ENCODE measurements at places on chromosomes 4 and X.

DNA sequence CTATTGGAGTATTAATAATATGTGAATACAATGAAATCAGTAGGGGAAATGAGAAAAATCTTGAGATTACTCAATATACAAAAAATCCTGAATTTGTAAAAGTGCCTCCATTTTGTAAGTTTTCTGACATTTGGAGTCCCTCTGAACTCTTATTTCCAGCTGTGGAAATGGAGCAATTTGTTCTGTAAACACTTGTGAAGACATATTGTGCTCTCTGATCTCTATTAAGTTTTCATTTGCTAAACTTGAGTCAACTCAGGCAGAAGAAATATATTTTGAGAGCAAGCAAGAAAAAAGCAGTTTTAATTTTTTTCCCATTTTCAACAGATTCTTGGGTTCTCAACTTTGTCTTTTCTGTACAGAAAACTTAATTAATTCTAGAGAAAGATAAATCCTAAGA is 51.4 kb upstream of the PCDH18 start:
- DNase-seq: no peak

DNA sequence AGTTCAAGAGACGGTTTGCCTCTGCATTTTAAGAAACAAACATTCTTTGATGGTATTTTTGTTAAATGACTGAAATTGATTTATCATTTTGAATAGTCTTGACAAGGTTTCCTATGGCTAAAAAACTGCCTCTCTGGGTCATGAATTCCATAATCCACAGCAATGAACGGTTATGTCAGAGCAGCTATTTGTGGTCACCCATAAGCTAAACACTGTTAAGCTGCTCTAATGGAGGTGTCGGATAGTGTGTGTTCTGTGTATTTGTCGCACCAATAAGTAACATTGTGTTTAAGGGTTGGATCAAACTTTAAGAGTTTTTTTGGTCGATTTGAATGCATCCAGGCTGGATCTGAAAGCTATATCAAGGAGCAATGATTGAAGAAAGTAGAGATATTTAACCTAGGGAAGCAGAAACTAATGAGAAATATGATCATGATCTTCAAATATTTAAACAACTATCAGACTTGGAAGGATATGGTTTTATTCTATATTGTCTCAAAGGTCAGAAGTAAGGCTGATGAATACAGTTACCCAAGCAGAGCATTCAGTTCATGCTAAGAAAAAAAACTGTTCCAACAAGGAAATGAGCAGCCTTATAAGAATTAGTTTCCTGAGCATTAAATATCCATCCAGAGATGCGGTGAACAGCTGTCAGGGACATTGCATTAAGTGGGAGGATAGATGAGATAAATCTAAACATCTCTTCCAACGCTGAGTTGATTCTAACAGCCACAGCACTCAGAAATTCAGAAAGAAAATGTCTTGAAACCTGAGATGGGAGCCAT is 232.3 kb upstream of the RPS6KA3 start:
- no peak for DNase-seq

DNA sequence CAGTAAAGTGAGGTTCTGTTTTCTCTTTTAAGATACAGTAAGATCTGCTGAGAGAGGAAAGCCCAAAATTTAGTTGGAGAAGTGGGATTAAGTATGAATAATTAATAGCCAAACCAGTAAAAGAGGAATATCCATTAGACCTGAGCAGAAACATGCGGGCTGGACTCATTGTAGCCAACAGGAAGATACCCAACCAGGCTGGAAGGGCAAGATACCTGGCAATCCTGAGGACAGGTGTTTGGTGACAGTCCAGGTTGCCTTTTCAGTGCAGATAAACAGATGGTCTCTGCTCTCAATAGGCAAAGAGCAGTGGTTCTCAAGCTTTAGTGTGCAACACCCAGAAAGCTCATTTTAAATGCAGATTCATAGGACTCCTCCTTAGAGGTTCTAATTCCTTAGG is 980.8 kb upstream of the GRID2 start:
- no peak for DNase-seq

- no peak for DNase-seq
Observed at GRCh38 chr4:99755223-99755944, 61.2 kb upstream of the DAPP1 start.

DNA sequence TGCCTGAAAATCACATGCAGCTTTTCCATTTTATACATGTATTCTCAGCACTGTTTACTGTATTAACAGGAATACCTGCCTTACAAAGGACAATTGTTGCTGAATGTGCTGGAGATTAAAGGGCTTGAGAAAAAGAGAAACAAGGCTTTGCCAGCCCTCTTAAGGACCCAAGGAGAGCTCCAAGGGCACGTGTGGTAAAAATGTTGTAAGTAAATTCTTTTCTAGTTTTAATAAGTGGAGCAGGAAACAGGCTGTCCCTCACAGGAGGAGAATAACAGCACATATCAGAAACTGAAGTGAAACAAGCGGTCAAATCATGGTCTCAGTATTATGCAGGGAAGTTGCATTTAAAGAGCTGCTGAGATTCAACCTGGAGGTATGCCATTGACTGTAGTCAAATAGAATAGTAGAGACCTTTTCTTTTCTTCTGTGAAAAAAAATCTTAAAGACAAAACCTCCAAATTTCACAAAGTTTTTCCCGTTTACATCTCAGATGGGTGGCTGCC is 18.5 kb downstream of the IGFBP7 start:
- DNase-seq: no peak

DNA sequence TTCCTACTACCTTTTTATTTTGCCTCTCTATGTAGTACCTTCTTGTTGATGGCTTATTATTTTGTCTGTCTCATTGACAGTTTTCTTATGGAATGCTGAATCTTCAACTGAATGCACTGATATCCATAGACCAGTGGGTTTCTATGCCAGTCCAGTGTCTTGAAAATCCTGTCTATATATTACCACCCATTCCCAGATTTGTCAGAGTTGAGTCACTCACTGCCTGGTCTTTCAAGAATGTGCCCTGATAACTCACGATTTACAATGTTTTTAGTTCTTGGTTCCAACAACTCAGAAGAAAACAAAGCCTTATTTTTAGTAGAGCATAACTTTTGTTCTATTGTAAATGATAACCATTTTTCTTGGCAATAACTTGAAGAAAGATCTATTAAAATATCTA is 606.0 kb upstream of the PITX2 start:
- no peak for DNase-seq

- no peak for DNase-seq
Observed at GRCh38 chr4:186820391-186820891, 96.8 kb upstream of the FAT1 start.

GRCh38 chr4:138437263-138437851 is 195.2 kb upstream of the SLC7A11 start:
- no peak for DNase-seq

GRCh38 chr4:84529169-84529751 is 30.2 kb upstream of the NKX6-1 start:
- no peak for DNase-seq

DNA sequence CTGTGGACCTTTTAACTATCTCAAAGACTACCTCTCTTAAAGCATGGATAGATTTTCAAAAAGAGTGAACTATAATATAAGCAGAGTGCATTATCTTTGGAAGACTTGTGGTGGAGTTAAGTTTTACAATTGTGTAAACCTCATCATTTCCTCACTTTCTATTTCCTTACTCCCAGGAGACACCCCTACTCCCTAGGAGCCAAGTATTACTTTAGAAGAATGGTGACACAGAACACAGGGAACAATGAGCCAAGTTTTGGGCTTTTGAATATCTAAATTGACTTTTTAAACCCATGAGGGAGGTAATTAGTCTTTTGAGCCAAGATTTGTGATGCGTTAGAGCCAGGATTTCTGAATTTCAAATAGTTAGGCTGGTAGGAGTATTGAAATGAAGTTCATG is 78.9 kb upstream of the UNC5C start:
- no peak for DNase-seq

DNA sequence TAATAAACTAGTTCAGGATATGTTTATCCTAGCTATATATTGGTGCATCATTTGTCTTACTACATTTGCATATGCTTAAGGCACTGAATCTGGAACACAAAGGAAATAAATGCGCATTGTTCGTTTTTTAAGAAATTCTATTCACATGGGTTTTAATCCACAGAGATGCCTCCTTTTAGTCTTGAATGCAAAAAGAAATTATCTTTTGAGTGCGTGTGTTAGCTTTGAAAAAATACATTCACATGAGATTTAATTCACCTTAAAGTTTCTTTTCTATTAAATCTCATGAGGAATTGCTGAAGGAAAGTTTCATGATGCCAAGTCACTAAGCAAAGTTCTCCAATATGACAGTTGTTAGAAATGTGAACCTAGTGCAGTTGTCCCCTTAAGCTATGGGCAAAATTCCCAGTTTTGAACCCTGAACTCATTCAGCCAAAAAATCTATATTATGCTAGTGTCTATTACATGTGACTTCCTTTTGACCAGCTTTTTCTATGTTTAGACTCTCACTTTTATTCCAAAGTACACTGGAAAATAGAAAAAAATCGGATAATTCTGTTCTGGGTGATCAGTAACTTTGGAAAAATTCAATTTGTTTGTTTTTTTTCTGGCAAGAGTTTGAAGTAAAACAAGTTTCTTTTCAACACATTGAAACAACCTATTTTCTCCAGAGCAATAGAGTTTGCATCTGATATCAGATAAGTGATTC is 426.2 kb upstream of the MAGEB2 start:
- no peak for DNase-seq

DNA sequence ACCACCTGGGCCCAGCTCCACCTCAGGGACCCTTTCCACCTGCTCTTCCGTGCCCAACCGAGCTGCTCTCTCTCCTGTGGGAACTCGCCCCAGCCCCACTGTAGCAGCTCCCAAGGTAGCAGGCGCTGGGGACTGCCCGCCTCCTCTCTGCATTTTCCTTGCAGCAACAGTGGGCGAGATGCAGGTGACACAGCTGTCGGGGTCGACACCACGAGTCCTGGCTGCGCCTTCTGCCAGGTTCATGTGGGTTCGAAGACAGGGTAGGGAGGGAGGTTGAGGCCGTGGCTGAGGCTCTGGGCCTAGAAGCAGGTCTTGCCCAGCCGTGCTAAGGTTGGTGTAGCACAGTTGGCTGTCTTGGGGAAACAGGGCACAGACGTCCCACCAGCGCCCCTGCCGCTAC is 245.2 kb upstream of the FSTL5 start:
- DNase-seq: no peak

GRCh38 chr4:128854433-128854832 is 44.9 kb downstream of the JADE1 start:
- no peak for DNase-seq

GRCh38 chrX:47174846-47175587 is 18.6 kb upstream of the UBA1 start:
- no peak for DNase-seq

DNA sequence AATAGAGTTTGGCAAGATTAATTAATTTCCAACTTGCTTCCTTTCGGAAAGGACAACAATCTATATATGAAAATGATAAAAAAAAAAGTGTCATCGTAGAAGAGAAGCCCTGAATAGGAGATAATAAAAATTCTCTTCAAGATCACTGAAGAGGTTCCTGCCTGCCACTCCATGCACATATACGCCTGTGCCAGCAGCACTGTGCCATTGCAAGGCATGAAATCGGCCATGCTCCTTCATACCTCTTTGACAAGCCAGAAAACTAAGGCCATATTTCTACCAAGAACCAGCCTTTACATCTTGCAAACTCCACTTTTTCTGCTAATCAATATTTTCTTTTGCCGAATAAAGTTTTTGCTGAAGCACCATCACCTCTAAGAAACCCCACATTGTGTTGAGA is 365.5 kb downstream of the CXXC4 start:
- no peak for DNase-seq

- no peak for DNase-seq
Observed at GRCh38 chr4:63036159-63036866, 1372.9 kb downstream of the TECRL start.

DNA sequence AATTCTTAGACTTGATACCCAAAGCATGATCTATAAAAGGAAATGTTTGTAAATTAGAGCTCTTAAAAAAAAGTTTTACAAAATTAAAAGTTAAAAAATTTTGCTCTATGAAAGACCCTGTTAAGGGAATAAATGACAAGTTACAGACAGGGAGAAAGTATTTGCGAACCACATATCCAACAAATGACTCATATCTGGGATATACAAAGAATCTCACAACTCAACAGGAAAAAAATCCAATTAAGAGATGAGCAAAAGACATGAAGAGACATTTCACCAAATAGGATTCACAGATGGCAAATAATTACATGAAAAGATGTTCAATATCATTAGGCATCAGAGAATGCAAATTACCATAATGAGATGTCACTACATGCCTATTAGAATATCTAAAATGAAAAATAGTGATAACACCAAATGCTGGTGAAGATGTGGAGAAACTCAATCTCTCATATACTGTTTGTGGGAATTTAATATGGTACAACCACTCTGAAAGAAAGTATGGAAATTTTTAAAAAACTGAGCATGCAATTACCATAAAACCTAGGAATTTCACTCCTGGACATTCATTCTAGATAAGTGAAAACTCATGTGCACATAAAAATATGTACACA is 100.8 kb upstream of the EOLA2 start:
- DNase-seq: no peak

- no peak for DNase-seq
Observed at GRCh38 chr4:151804086-151804630, 43.4 kb upstream of the GATB start.

DNA sequence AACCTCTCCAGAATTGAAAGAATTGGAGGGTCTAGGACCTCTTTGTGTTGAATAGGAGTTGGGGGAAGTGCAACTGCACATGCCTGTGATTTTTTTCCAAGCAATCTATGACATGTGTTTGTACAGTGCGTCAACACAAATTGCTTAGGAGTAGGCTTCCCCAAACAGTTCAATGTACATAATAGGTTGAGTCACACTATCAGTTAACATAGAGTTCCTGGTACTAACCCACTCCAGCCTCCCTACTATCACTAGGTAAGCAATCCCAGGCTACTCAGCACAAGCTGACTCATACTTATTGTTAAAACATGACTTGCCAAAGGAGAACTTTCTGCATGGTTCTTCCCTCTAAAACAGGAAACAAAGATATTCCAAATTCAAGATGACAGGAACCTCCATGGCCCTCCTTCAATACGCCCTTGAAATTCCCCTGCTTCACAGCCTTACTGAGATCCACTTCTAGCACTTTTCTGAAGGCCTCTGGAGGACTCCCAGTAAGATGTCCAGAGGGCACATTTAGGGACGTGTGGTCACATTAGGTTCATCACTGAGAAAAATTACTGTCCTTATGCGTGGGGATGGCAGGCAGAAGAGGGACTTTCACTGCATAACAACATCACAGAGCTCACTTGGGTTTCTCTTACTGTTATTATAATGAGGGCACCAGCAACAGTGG is 8.4 kb upstream of the VSIG1 start:
- DNase-seq: no peak

GRCh38 chr4:51895816-51896408 is 53.0 kb downstream of the DCUN1D4 start:
- DNase-seq: no peak

DNA sequence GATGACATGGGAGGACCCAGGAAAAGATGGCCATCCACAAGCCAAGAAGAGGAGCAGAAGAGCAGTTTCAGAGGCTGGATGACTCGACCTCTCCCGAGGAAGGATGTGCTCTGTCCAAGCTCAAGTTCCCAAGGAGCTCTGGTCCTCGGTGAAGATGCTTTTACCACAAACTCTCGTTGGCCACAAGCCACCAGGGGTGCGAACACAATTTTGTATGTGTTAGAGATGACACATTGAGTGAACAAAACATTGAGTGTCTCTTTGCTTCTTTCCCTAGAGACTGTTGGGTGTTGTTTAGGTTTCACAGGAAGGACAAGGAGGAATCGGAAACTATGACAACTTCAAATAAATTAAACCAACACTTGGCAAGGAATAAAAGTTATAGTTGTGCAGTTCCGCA is 26.3 kb downstream of the FGFBP1 start:
- DNase-seq: no peak

GRCh38 chrX:70026851-70027200 is 22.9 kb downstream of the AWAT2 start:
- DNase-seq: no peak
